Esophagus squamous epithelium (tissue), 5 donors: ENCODE measurements at places on chromosomes 11 and 22.

GRCh38 chr11:130689222-130689908, 226.9 kb downstream of the SNX19 start:
- no peak for DNase-seq

GRCh38 chr11:110979696-110980095, 265.8 kb upstream of the POU2AF2 start:
- no peak for DNase-seq

- DNase-seq = no peak
Measured at GRCh38 chr11:72725724-72726028, 26.5 kb downstream of the ARAP1 start.

DNA sequence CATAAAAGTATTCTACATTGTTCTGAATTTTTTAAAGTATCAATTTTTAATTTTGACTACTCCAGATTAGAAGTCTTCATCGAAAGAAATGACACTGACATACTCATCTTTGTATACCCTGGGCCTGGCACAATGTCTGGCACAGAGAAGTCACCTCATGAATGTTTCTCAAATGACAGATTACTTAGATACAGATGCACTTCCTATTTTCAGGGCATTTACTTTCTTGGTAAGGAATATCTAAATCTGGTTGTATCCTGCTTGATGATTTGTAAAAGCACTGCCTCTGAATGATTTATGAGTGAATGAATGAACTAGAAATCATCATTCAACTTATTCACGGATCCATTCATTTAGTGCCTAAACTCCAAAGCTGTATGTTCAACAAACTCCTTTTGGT, 1784.7 kb downstream of the LRRC4C start:
- no peak for DNase-seq

DNA sequence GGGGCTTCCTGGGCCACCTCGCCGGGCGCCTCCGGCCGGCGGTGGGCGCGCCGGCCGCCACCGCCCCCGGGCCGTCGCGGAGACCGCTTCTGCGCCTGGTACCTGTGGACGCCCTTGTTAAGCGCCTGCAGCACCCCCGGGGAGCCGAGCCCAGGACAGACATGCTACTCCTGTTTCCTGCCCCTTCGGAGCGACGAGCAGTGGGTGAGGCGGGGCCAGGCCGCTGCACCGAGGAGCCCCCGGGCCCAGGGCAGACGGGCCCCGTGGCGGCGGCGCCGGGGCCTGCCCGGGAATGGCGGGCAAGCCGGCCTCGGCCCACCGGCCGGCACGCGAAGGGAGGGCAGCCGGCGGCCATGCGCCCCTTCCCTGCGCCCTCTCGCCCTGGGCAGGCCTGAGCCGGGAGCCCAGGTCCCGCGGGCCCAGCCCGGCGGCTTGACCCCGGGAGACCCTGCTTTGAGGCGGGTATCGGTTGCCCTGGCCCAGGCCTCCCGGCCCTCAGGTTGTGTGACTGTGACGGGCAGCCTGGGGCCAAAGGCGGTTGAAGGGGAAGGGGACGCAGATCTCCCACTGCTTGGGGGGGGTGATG, 789 bp upstream of the KDM2A start:
- no peak for DNase-seq

- DNase-seq = no peak
Measured at GRCh38 chr11:46295312-46296058, 18.0 kb downstream of the CREB3L1 start.

DNA sequence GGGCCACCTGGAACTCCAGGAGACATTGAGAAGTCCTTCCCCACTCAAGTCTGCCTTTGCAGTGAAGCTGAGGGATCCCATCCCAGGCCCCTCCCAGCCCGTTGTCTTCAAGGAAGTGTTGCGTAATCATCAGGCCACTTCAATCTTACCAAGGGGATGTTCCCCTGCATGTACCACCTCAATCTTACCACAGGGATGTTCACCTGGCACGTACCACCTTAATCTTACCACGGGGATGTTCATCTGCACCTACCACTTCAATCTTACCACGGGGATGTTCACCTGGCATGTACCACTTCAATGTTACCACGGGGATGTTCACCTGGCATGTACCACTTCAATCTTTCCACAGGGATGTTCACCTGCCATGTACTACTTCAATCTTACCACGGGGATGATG, 108.0 kb upstream of the SYN3 start:
- no peak for DNase-seq

DNA sequence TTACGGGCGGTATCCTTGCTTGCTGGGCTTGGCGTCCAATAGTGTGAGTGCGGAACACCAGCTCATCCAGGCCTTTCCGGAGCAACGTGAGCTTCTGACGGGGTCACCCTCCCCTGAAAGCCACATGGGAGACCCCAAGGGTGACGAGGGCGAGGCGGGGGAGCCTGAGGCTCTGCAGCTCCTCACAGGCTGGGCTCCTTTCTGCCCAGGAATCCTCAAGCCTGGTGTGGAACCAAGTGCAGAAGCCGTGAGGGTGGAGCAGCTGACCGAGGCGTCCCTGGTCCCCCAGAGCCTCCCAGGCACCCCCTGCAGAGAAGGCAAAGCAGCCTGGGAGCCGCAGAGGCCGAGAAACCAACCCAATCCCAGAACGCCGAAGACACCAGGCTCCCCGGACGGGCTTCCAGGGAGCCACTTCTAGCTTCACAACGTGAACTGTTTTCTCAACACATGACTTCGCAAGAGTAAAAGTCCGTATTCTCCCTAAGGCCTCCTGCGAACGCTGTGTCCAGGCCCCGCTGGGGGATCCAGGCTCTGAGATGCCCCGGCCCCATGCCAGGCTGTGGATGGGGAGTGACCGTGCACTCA, 530.3 kb downstream of the BRD1 start:
- DNase-seq = no peak

DNA sequence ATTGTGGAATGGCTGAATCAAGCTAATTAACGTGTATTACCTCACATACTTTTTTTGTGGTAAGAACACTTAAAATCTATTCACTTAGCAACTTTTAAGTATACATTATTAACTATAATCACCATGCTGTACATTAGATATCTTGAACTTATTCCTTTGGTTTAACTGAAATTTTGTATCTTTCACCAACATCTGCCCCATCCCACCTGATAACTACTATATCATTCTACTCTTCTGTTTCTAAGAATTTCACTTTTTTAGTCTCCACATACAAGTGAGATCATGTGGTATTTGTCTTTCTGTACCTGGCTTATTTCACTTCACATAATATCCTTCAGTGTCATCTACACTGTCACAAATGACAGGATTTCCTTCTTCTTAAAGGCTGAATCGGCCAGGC, 17.1 kb upstream of the VWA5A start:
- no peak for DNase-seq

DNA sequence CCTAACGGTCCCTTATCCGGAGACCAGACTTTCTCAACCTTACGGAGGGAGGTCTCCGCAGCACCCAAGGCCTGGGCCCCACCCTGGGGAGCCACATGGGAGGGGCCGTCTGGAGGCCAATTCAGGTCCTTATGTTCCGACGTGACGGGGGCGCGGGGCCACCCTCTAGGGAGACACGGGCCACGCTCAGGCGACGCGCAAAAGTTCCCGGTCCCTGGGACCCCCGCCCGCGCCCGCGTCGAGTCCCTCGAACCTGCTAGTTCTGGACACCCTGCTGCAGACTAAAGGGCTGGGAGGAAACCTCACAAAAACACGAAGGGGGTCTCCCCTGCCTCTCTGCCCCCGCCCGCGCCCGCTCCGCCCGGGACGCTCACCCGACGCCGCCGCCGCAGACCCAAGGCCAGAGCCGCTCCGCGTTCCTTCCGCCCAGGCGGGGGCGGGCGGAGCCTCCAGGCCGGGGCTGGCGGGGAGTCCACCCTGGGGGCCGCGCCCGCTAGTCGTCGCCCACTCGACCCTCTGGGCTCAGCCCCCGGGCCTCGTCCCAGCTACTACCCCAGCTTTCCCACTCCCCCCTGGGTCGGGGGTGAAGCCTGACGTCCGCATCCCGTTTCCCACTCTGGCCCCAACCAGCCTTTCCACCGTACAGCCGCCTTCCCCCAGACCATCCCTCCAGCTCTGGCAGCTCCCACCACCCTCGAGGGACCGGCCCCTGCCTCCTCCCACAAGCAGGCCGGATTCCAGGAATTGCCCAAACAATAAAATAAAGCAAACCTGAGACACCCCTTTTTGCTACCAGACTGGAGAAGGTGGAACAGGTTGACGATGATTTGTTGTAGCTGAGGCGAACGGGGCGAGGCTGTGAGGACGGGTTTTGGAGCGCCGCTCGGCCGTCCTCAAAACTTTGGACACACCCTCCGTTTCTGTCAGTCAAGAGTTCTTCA, 2.7 kb downstream of the RNH1 start:
- DNase-seq = no peak

GRCh38 chr11:122734848-122735496, 79.5 kb downstream of the UBASH3B start:
- no peak for DNase-seq

DNA sequence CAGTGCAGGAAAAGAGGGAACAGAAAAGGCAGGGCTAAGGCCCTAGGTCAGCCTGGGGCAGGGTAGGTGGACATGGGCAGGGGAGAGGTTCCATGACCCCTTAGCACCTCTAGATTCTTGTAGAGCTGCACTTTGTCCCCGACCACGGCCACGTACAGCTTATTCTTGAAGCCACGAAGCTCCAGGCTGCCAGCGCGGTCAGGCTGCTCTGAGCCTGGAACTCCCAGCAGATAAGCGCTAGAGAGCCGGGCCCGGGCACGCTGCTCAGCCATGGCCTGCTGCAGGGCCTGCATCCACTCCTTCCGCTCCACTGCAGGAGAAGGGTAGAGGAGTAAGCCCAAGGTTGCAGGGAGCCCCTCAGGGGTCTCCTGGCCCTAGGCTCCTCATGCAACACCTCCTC, 36.1 kb upstream of the PDE2A start:
- no peak for DNase-seq

GRCh38 chr22:40665312-40665711, 14.0 kb upstream of the MCHR1 start:
- DNase-seq = no peak

DNA sequence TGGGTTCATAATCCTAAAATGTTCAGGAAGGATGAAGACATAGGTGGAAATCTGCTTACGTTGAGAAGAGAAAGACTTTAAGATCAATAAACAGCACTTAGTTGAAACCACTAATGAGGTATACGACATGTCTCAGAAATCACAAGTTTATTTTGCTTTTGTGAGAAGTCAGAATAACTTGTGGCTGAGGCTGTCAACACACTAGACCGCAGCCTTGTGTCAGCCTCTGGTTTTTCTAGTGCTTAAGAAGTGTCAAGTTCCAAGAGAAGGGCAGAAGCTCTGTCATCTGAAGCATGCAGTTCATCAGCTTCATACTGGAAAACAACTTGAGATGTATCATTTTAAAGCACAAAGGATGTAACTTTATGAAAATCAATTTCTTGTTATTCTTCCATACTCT, 420.9 kb downstream of the METTL15 start:
- no peak for DNase-seq
